ENCODE measurements at places on chromosomes 2 and 18.
A peak's percentile ranks its signal among the peaks of the same experiment; 100 is the strongest.

DNA sequence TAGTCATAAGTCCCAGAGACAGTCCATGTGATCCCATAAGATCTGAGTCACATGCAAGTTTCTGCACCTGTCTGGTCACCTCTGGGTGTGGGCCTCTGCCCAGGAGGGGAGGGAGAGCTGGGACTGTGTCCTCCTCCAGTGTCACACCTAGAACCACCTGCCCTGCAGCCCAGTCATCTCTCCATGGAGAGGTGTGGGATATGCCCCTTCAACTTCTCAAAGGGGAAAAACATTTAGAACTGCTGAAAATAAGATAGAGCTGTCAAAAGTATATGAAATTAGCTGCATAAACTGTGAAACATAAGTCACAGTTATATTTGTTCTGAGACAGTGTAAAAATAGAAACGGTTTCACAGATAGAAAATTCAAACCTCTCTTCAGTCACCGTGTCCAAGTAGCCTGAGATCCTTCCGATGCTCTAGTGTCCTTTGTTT, 55.4 kb downstream of the NGEF start:
- DNase-seq: no peak

GRCh38 chr2:173288561-173288960, 66.1 kb upstream of the CDCA7 start:
- DNase-seq: no peak

DNA sequence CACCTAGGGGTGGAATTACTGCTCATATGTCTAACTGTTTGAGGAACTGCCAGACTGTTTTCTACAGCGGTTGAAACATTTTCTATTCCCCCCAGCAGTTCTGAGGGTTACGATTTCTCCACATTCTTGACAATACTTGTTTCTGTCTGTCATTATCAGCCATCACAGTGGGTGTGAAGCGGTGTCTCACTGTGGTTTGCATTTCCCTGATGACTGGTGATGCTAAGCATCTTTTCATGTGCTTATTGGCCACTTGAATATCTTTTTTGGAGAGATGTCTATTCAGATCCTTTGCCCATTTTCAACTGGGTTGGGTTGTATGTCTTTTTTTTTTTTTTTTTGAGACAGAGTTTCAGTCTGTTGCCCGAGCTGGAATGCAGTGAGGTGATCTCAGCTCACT, 63.0 kb downstream of the ADNP2 start:
- no peak for DNase-seq

DNA sequence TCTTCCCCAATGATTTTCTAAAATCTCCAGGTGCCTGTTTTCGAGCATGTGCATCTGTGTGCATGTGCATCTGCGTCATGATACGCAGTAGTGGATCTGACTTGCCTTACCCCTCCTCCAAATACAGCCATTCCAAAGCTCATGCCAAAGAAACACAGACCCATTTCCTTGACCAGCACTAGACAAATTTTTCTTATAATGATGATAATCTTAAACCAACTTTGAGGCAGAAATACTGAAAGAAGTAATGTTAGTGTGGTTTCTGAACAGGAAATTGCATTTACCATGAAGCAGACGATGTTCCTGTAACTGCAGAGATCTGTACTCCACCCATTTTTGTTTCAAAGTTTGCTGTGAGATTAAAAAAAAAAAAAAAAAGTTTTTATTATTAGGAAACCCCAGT, 25.6 kb downstream of the CYTIP start:
- DNase-seq: no peak

GRCh38 chr2:148507970-148508369, 136.6 kb upstream of the EPC2 start:
- no peak for DNase-seq

DNA sequence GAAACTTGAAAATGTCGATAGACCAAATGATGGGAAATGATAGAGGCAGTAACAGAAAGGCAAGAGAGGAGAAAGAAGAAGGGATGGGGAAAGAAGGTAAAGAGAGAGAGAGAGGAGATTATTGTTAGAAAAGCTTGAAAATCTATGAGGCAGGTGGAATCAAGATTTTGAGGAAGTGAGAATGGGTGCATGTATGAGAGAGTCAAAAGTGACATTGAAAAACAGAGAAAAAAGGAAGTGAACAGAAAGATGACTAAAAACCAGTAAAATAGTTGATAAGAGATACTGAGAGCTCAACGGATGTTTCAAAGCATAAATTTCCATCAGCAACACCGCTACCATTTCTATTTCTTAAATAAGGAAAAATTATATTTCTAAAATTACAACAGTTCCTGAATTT, 327.4 kb upstream of the CWC22 start:
- DNase-seq: no peak

GRCh38 chr2:227031379-227031778, 132.6 kb downstream of the COL4A4 start:
- no peak for DNase-seq

DNA sequence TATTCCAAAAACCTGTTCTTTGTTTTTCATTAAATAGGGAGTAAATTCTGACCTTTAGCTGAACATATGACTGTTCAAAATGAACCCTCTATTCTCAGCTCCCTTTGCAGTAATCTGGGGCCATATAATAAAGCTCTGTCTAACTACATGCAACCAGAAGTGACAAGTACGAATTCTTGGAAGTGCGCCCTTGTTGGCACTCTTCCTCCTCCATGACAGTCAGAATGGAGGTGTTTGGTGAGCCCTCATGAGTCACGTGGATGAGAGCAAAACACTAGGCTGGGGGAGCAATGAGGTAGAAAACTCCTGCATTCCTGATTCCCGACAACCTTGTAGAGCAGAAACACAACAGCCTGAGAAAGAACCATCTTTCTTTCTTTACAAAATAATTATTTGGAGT, 552.9 kb downstream of the FBXO15 start:
- DNase-seq: no peak

DNA sequence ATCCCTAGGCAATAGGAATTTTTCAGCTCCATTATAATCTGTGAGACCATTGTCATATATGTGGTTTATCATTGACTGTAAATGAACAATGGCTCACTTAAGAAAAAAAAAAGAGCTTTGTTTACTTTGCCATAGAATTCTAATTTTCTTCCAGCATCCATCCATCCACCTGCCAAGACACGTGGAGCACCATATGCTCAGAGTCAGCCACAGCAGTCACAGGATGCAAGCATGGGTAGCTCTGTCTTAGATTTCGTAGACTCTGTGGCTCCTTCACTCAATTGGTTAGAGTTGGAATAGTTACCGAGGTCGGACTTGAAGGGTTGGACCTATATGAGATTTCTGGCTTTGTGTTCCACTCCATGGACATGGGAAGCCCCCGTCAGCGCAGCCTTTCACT, 75.6 kb downstream of the COA5 start:
- DNase-seq: no peak

- no peak for DNase-seq
Measured at GRCh38 chr2:231568098-231568784, 24.4 kb upstream of the TEX44 start.

DNA sequence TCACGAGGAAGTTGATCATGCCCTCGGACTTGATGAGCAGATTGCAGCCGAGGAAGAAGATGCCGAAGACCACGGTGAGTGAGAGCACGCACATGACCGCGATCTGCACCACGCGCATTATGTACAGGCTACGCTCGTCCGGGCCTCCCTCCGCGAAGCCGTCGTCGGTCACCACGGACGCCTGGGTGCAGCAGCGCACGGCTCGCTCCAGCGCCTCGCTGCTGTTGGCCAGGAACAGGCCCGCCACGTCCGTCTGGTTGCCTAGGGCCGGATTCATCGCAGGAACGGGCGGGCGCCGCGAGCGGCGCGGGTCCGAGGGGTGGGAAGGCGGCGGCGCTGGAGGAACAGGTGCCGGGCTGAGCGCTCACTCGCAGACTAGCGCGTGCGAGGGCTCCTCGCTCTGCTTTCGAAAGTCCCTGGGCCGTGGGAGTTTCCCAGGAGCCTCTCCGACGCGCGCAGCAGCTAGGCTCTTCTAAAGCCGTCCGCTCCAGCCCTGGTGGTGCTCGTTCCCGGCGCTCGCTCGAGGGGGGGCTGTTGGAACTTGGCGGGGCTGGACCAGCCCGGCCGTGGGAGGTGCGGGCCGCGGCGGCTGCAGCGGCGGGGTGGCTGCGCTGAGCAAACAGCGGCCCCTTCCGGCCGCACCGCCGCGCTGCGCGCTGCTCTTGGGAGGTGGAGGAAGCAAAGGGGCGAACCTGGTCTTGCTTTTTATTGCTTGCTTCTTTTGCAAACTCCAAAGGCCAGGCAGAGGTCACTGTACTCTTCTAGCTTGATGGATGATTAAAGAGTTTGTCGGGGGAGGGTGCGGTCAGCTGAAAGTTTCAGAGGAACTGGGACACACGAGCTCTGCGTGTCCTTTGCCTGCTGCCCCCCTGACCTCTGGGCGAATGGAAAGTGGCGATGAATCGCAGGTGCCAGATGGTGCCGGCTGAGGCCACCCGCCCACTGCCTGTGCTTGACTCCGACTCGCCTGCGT, at the start of gene RPRM:
TSS of gene RPRM (minus strand) at position 474 of the 973 bp plus-strand sequence. CDS start at position 277, 197 bp downstream.
- DNase-seq: peak; percentile 13

GRCh38 chr18:518081-518480, 17.6 kb upstream of the COLEC12 start:
- DNase-seq: no peak

GRCh38 chr2:120436885-120437603, 91.1 kb downstream of the INHBB start:
- DNase-seq: no peak

DNA sequence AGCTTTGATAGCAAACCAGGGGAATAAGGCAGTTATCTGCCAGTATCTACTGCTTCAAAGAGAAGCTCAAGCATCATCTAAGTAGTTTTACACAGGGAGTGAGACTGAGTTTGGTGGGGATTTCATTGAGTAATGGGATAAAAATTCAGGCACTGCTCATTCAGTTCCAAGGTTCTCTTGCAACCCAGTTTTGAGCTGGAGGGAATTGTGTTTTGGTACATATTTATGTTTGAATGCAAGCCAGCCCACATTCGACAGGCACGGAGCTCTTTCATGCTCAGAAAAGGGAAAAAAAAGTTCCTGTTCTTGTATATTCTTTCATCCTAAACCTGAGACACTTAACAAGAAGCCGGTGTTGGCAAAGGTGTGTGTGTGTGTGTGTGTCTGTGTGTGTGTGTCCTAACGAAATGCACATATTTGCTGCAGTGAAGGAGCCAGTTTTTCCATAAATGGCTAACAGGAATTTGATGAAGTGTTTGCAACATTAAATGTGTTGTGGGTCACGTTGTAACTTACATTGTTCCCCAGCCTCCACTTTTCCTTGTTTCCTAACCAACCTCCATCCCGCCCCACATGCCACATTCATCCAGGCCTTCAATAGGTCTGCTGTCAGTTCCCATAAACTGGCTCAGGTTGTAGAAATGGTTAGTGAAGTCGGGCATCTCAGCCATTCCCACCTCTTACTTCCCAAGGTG, 311.1 kb downstream of the TXNL1 start:
- no peak for DNase-seq

GRCh38 chr2:28084564-28084963, 194.0 kb downstream of the BABAM2 start:
- no peak for DNase-seq

GRCh38 chr18:49094136-49094535, 143.4 kb upstream of the SMAD7 start:
- no peak for DNase-seq

DNA sequence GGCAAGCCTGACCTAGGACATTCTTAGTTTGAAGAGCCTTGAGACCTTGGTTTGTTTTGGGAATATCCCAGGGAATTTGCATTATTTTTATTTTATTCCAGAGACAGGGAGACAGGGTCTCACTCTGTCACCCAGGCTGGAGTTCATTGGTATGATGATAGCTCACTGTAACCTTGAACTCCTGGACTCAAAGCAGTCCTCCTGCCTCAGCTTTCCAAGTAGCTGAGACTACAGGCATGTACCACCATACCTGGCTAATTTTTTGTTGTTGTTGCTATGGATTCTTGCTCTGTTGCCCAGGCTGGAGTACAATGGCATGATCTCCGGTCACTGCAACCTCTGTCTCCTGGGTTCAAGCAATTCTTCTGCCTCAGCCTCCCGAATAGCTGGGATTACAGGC, 4.8 kb downstream of the MTA3 start:
- DNase-seq: no peak

- DNase-seq: no peak
Measured at GRCh38 chr18:59623456-59624368, 73.5 kb downstream of the CCBE1 start.

GRCh38 chr18:44411976-44412375, 268.7 kb upstream of the SETBP1 start:
- no peak for DNase-seq

DNA sequence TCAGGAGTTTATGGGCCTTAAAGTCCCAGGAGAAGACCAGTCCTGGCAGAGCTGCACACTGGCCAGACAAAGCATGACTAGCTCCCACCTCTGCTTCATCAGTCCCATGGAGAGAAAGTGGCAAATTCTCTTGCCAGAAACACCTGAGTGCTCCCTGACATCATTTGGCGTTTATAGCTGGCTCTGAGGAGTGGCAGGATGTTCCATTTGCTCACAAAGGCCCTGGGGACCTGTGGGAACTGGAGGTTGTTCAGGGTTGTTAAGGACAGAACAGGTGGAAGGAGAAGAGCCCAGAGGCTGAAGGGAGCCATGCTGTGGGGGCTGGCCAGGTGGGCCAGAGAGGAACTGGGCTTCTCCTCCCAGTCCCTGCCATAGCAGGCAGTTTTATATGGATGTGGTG, 56.1 kb downstream of the RPL37A start:
- no peak for DNase-seq

- DNase-seq: no peak
Measured at GRCh38 chr2:204494681-204495080, 50.6 kb upstream of the PARD3B start.

DNA sequence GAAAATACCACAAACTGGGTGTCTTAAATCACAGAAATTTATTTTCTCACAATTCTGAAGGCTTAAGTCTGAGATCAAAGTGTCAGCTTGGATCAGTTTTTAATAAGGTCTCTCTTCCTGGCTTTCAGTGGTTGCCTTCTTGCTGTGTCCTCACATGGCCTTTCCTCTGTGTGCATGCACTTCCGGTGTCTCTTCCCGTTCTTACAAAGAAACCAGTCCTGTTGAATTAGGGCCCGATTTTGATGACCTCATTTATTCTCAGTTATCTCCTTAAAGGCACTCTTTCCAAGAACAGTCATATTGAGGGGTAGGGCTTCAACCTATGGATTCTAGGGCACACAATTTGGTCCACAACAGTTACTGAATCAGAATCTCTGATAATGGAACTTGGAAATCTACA, 5.4 kb upstream of the XIRP2 start:
- DNase-seq: no peak

Measured in stimulated activated CD8-positive, alpha-beta memory T cell treated with anti-CD3 and anti-CD28 coated beads, Interleukin-7, amount 100 ng/mL, for 1 hour (primary cell).